ENCODE measurements at places on chromosomes 6 and 20. TPM values are rescaled to one million over a fixed set of nuclear protein-coding genes. Genes with fewer than 3 reads are reported as not detected.

DNA sequence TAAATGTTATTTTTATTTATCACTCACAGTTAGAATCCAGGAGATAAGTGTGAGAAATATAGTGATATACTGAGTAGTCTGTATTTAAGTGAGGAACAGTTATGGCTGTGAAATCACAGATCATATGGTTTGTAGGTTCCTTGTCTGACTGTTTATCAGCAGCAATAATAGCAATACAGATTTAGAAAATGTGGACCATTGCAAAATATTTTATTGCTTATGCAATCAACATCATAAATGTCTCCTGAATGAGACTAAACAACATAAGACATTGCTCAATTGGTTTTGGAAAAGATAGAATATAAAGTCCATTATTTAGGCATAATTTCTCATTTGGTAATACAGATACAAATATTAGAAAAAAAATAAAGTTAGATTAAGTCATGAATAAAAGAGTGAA, 43.7 kb downstream of the CCDC170 start:
- no peak overlapping the region for H3K4me3 ChIP-seq
- peaks cover 44% of the 10 kb centered on the region for H3K27me3 ChIP-seq
- H3K4me1 ChIP-seq: no peaks in the 10 kb centered on the region
- H3K27ac ChIP-seq: no peak overlapping the region
- peaks cover 15% of the 10 kb centered on the region for H3K36me3 ChIP-seq

GRCh38 chr6:36035225-36035624, 7.6 kb downstream of the MAPK14 start:
- no peak for DNase-seq
- peak overlapping the region; percentile 40 for H3K4me3 ChIP-seq
- H3K27me3 ChIP-seq: no peaks in the 10 kb centered on the region
- H3K4me1 ChIP-seq: peaks cover 52% of the 10 kb centered on the region

DNA sequence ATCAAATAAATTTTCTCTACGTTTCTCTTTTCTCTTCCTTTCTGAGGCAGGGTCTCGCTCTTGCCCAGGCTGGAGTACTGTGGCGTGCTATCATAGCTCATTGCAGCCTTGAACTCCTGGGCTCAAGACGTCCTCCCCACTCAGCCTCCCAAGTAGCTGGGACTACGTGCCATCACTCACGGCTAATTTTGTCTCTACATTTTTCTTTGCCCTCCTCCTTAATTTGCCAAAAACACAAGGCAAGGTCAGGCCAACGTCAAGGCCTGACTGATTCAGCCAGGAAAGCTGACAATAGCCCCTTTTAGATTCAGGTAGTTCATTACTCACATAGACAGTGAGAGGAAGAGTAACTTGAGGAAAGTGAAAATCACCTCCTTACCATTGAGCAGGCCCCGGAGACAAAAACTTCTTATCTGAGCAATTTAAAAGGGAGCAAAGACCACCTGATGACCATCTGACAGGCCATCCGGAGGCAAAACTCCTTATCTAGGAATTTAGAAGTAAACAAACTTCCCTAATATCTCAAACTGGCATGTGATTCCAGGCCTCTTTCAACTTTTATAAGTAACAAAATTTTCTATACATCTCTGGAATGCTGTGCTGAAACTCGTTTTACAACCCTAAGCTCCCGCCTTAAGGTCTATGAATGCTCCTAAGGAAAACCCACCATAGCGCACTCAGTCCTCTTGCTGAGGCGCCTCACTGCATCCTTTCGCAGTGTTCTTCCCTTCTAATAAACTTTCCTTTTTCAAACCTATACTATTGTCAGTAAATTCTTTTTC, 42.1 kb upstream of the SRPK1 start:
- no peaks in the 10 kb centered on the region for H3K4me1 ChIP-seq
- no peak overlapping the region for H3K4me3 ChIP-seq
- no peaks in the 10 kb centered on the region for H3K36me3 ChIP-seq
- H3K27me3 ChIP-seq: peaks cover 41% of the 10 kb centered on the region

GRCh38 chr6:25057111-25057905, 121.5 kb upstream of the RIPOR2 start:
- H3K27me3 ChIP-seq: no peaks in the 10 kb centered on the region
- H3K27ac ChIP-seq: peak overlapping the region; percentile 93
- H3K36me3 ChIP-seq: peaks cover 4% of the 10 kb centered on the region
- peak overlapping the region; percentile 80 for H3K4me3 ChIP-seq
- H3K4me1 ChIP-seq: peaks cover 47% of the 10 kb centered on the region

- no peaks in the 10 kb centered on the region for H3K27me3 ChIP-seq
- no peaks in the 10 kb centered on the region for H3K36me3 ChIP-seq
- no peak for DNase-seq
- H3K4me1 ChIP-seq: peaks cover 3% of the 10 kb centered on the region
- no peak overlapping the region for H3K27ac ChIP-seq
Observed at GRCh38 chr20:34355427-34355826, 7.6 kb upstream of the ITCH start.

- no peak overlapping the region for H3K27ac ChIP-seq
- no peaks in the 10 kb centered on the region for H3K36me3 ChIP-seq
- DNase-seq: no peak
- no peaks in the 10 kb centered on the region for H3K27me3 ChIP-seq
- H3K4me3 ChIP-seq: no peak overlapping the region
Observed at GRCh38 chr6:143556529-143556928, 45.0 kb upstream of the FUCA2 start.

- no peak overlapping the region for H3K27ac ChIP-seq
- no peak for DNase-seq
- peaks cover 15% of the 10 kb centered on the region for H3K4me1 ChIP-seq
- peak overlapping the region; percentile 24 for H3K4me3 ChIP-seq
- no peaks in the 10 kb centered on the region for H3K27me3 ChIP-seq
- peaks cover 9% of the 10 kb centered on the region for H3K36me3 ChIP-seq
Observed at GRCh38 chr6:34288581-34288980, 39.8 kb upstream of the SMIM29 start.

- H3K4me1 ChIP-seq: no peaks in the 10 kb centered on the region
- no peak for DNase-seq
- H3K27ac ChIP-seq: no peak overlapping the region
- no peak overlapping the region for H3K4me3 ChIP-seq
- H3K36me3 ChIP-seq: no peaks in the 10 kb centered on the region
Observed at GRCh38 chr6:155695495-155695894, 239.9 kb upstream of the NOX3 start.

- H3K27ac ChIP-seq: peak overlapping the region; percentile 97
- H3K27me3 ChIP-seq: no peaks in the 10 kb centered on the region
- peaks cover 12% of the 10 kb centered on the region for H3K36me3 ChIP-seq
- DNase-seq: no peak
Observed at GRCh38 chr20:44211177-44212039, 837 bp upstream of the OSER1 start.

- H3K27me3 ChIP-seq: no peaks in the 10 kb centered on the region
- H3K4me1 ChIP-seq: peaks cover 70% of the 10 kb centered on the region
- peak overlapping the region; percentile 95 for H3K4me3 ChIP-seq
- peak overlapping the region; percentile 96 for H3K27ac ChIP-seq
Observed at GRCh38 chr20:38873050-38873581, 53.1 kb upstream of the FAM83D start.

- no peaks in the 10 kb centered on the region for H3K36me3 ChIP-seq
- no peak overlapping the region for H3K27ac ChIP-seq
- no peak for DNase-seq
- no peak overlapping the region for H3K4me3 ChIP-seq
- H3K27me3 ChIP-seq: no peaks in the 10 kb centered on the region
Observed at GRCh38 chr6:133623065-133623464, 265.8 kb upstream of the TCF21 start.

- DNase-seq: no peak
- H3K4me3 ChIP-seq: no peak overlapping the region
- H3K27ac ChIP-seq: no peak overlapping the region
- peaks cover 47% of the 10 kb centered on the region for H3K27me3 ChIP-seq
Observed at GRCh38 chr20:41373251-41373783, 6.7 kb upstream of the EMILIN3 start.

GRCh38 chr6:6332811-6333244, 12.4 kb upstream of the F13A1 start:
- H3K36me3 ChIP-seq: no peaks in the 10 kb centered on the region
- H3K27me3 ChIP-seq: peaks cover 17% of the 10 kb centered on the region
- no peak for DNase-seq

- peaks cover 10% of the 10 kb centered on the region for H3K27me3 ChIP-seq
- no peak overlapping the region for H3K27ac ChIP-seq
- H3K4me1 ChIP-seq: no peaks in the 10 kb centered on the region
- no peaks in the 10 kb centered on the region for H3K36me3 ChIP-seq
- no peak overlapping the region for H3K4me3 ChIP-seq
Observed at GRCh38 chr6:56345376-56345995, 98.1 kb upstream of the COL21A1 start.

GRCh38 chr20:34517114-34517505, 888 bp downstream of the DYNLRB1 start:
- DNase-seq: no peak
- peaks cover 46% of the 10 kb centered on the region for H3K4me1 ChIP-seq
- H3K4me3 ChIP-seq: peak overlapping the region; percentile 93
- peak overlapping the region; percentile 99 for H3K27ac ChIP-seq
- no peaks in the 10 kb centered on the region for H3K36me3 ChIP-seq
- H3K27me3 ChIP-seq: no peaks in the 10 kb centered on the region

- H3K4me1 ChIP-seq: peaks cover 39% of the 10 kb centered on the region
- H3K36me3 ChIP-seq: peaks cover 5% of the 10 kb centered on the region
- DNase-seq: no peak
Observed at GRCh38 chr6:38714239-38715015, 684 bp upstream of the DNAH8 start.

DNA sequence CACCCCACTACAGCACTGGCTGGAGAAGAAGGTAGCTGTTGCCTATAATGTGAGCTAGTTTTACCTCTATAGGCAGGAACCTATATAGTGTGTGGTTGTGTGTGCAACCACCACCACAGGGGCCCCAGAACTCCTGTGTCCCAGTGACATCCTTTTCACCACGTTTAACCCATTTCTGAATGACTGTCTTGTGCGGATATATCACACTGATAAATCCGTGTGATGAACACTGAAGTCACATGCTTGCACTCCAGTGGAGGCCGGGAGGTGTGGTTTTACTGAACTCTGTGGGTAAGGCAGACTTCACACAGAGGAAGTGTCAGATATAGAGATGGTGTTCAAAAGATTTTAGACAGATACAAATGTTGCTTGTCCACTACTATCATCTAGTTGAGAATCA, 32.5 kb downstream of the SDHAF4 start:
- no peak overlapping the region for H3K27ac ChIP-seq
- H3K4me3 ChIP-seq: no peak overlapping the region
- H3K36me3 ChIP-seq: peaks cover 4% of the 10 kb centered on the region
- DNase-seq: no peak
- H3K4me1 ChIP-seq: no peaks in the 10 kb centered on the region
- H3K27me3 ChIP-seq: no peaks in the 10 kb centered on the region

DNA sequence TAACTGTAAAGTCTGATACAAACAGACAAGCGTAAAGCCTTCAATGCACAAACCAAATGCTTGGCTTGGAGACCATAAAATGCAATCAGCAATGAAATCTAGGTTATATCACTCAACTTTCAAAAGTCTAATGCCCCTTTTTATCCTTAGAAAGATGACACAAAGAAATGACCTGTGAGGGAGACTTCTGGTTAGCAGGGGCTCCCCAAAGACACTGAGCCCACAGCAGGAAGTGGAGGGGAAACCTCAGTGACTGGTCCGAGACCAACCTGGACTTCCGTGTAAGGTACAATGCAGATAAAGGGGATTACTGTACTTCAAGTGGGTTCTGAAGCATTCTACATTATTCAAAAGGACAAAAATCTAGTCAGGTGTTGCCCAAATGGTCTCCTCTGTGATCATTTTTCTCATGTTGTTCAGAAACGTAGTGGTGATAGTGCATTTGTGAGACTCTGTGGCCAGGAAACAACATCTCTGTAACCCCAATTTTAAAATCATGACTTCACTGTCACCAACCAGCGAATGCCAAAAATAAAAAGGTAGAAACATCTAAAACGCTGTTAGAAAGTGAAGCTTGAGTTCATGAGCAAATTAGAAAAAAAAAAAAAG, 88.2 kb downstream of the HIVEP2 start:
- peak; percentile 79 for DNase-seq
- H3K36me3 ChIP-seq: peaks cover 18% of the 10 kb centered on the region
- peak overlapping the region; percentile 81 for H3K4me3 ChIP-seq
- H3K4me1 ChIP-seq: peaks cover 71% of the 10 kb centered on the region
- H3K27me3 ChIP-seq: no peaks in the 10 kb centered on the region

- peak overlapping the region; percentile 83 for H3K27ac ChIP-seq
- peaks cover 4% of the 10 kb centered on the region for H3K27me3 ChIP-seq
- no peak for DNase-seq
- no peaks in the 10 kb centered on the region for H3K36me3 ChIP-seq
- H3K4me1 ChIP-seq: peaks cover 27% of the 10 kb centered on the region
Observed at GRCh38 chr6:147195510-147195909, 8.7 kb upstream of the STXBP5 start.

- DNase-seq: no peak
- H3K4me1 ChIP-seq: peaks cover 6% of the 10 kb centered on the region
- H3K36me3 ChIP-seq: no peaks in the 10 kb centered on the region
- H3K27me3 ChIP-seq: no peaks in the 10 kb centered on the region
- H3K4me3 ChIP-seq: no peak overlapping the region
- no peak overlapping the region for H3K27ac ChIP-seq
Observed at GRCh38 chr6:33702345-33702977, 9.0 kb downstream of the UQCC2 start.

DNA sequence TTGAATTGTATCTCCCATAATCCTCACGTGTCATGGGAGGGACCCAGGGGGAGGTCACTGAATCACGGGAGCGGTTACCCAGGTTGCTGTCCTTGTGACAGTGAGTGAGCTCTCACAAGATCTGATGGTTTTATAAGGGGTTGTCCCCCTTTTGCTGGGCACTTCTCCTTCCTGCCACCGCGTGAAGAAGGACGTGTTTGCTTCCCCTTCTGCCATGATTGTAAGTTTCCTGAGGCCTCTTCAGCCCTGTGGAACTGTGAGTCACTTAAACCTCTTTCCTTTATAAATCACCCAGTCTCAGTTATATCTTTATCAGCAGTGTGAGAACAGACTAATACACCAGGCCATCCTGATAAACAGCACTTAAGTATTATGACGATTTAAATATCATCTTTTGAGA, 9.0 kb upstream of the MRGBP start:
- no peaks in the 10 kb centered on the region for H3K36me3 ChIP-seq
- H3K4me1 ChIP-seq: peaks cover 6% of the 10 kb centered on the region
- no peaks in the 10 kb centered on the region for H3K27me3 ChIP-seq
- no peak for DNase-seq
- no peak overlapping the region for H3K4me3 ChIP-seq

The UBE2V1 gene
- total RNA-seq: 240 TPM

The AMD1 gene
- 116 TPM for total RNA-seq

The TINAG gene
- not detected for total RNA-seq

The NFKBIL1 gene
- 16.8 TPM for total RNA-seq

The SOX18 gene
- not detected for total RNA-seq

The PNPLA1 gene
- 0.86 TPM for total RNA-seq

The ASIP gene
- not detected for total RNA-seq

The DDO gene
- not detected for total RNA-seq

The GABBR1 gene
- 3.0 TPM for total RNA-seq

The ZSCAN16 gene
- total RNA-seq: 6.0 TPM

The SCGN gene
- not detected for total RNA-seq

Measured in natural killer cell treated with Interleukin-12 subunit alpha and Interleukin-12 subunit beta and Interleukin-15 and Interleukin-18, amount 100 ng/mL, for 72 hours (primary cell).